ENCODE measurements at places on chromosomes 7 and 10.

DNA sequence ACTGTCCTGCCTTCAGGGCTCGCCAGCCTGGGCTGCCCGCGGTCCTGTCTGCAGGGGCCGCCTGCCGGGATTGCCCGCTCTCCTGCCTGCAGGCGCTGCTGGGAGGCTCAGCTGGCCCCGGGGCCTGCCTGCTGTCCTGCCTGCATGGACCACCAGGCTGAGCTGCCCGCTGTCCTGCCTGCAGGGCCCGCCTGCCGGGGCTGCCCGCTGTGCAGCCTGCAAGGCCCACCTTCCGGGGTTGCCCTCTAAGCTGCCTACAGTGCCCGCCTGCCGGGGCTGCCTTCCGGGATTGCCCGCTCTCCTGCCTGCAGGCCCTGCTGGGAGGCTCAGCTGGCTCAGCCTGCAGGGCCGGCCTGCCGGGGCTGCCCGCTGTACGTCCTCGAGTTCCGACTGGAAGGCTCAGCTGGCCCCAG, 164.4 kb downstream of the GLRX3 start:
- peak; percentile 36 for DNase-seq

GRCh38 chr7:129702761-129703338, 91.3 kb downstream of the NRF1 start:
- DNase-seq, result no peak

- DNase-seq, result peak; percentile 50
Observed at GRCh38 chr10:69716711-69717560, 84.8 kb upstream of the COL13A1 start.

DNA sequence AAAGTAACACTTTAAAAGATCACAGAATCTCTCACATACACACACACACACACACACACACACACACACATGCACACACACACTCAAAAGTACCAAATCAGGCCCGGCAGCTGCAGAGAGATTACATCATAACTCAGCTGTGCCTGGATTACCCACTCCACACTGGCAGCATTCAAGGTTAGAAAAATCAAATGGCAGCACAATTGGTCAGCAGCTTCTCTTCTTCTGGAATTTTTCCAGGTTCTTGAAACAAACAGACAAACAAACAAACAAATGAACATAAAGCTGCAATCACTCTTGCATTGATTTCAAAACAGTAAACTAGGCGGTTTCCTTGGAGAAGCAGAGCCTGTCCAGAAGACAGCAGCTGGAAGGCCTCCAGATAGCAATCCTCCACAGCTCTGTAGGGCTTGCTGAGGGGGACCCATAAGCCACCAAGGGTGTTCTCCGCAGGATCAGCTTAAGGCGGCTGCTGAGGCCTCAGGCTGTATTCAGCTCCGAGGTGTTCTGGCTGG, 24.5 kb upstream of the FAM133B start:
- no peak for DNase-seq

DNA sequence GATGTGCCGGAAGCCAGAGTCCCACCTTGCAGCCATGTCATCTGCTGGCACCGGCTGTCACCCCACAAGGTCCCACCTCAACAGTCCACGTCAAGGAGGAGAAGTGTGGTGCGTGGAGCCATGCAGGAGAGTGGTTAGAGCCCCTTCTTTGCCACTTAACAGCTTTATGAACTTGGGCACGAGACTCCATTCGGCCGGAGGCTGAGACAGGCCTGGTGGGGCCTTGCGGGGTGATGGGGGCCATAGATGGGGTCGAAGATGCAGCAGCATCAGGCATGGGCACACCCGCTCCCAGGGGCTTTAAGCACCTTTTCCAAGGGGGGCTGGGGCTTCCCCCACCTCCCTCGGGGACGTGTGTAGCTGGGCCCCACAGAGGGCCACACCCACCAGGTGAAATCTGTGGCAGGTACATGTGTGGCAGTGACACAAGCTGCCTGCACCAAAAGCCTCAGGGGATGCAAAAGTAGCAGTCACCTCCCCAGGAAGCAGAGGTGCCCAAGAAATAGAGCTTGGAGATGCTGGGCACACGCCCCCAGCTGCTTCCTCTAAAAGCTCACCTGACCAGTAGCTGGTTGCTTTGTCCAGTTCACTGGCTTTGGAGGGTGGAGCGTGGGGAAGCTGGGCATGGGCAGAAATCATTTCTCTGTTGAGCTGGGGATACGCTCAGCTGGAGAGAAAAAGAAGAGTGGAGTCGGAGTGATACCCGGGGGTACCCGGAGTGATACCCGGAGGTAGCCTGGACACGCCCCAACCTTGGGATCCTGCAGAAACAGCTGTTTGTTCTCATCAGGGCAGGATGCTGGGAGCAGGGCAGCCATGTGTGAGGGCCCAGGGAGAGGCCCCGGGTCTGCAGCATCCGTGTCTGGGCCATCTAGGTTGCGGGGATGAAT, 199.8 kb downstream of the EBF3 start:
- no peak for DNase-seq

DNA sequence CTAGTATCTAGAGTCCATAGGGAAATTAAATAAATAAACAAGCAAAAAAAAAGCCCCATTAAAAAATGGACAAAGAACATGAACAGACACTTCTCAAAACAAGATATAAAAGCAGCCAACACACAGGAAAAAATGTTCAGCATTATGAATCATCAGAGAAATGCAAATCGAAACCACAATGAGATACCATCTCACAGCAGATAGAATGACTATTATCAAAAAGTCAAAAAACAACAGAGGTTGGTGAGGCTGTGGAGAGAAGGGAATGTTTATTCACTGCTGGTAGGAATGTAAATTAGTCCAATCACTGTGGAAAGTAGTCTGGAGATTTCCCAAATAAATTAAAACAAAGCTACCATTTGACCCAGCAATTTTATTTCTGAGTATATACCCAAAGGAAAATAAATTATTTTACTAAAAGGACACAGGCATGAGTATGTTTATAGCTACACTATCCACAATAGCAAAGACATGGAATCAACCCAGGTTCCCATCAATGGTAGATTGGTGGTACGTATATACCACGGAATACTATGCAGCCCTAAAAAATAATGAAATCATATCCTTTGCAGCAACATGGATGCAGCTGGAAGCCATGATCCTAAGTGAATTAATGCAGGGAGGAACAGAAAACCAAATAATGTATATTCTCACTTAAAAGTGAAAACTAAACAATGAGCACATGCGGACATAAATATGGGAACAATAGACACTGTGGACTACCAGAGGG, 366.5 kb upstream of the SEMA3C start:
- no peak for DNase-seq
